Activated naive CD8-positive, alpha-beta T cell treated with anti-CD3 and anti-CD28 coated beads for 36 hours (primary cell): ENCODE measurements at places on chromosomes 5 and 9.

DNA sequence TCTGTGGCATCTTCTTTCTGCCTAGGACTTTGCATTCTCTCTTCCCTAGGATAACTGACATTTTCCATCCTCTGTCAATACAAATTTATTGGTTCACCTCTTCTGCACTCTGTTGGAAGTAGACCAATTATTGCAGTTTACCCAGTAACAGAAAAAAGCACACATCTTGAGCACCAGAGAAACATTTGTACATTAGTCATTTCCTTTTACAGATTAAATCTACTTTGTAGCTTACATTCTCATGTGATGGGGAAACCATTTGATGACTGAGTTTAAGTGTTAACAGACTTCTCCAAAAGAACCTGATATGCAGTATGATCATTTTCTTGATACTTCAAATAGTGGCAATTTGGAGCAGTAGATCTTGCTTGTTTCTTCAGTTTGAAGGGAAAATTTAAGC lies 1098.8 kb downstream of the DTWD2 start:
- no peak for DNase-seq

GRCh38 chr9:68601081-68601480 lies 60.4 kb upstream of the TMEM252 start:
- no peak for DNase-seq

DNA sequence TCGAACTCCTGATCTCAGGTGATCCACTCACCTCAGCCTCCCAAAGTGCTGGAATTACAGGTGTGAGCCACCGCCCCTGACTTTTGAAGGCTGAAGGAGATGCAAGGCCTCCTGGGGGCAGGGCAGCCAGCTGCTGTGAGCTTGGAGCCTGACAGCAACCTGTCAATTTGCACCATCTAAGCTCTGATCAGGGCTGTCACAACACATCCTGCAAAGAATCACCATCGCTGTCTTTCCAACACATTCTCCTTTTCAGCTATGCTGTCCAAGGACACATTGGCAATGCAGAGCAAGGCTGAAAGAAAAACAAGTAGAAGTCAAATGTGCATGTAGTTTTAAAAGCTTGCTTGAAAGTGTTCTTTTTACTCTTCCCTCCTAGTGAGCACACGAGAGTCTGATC lies 54.6 kb downstream of the GNA14 start:
- no peak for DNase-seq

DNA sequence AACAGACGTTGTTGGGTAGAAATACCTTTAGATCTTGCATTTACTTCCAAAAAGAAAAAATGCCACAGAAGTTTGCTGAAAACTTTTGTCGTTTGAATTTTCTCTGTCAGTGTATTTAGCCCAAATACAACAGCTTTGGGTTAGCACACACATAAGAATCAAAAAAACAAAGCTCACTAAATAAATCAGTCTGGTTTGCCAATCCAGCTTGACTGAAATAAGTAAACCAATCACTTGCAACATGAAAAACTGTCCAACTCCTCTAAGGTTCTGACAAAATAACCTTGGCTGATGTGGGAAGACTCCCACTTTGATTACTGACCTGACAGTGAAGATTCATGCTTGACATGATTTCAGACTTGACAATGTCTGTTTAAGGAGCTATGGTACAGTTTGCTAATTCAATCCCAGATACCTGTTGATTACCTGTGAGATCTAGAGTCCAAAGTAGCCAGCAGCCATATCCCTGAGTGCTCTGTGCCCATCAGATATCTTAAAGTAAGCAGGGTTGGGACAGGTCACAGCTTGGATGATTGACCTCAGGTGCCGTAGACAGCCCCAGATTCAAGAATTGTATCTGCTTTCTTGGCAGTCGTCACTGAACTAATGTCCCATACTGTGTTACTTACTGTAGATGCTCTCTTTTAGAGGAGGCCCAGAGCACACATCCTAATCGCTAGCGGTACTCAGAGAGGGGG lies 727 bp downstream of the IGIP start:
- no peak for DNase-seq

DNA sequence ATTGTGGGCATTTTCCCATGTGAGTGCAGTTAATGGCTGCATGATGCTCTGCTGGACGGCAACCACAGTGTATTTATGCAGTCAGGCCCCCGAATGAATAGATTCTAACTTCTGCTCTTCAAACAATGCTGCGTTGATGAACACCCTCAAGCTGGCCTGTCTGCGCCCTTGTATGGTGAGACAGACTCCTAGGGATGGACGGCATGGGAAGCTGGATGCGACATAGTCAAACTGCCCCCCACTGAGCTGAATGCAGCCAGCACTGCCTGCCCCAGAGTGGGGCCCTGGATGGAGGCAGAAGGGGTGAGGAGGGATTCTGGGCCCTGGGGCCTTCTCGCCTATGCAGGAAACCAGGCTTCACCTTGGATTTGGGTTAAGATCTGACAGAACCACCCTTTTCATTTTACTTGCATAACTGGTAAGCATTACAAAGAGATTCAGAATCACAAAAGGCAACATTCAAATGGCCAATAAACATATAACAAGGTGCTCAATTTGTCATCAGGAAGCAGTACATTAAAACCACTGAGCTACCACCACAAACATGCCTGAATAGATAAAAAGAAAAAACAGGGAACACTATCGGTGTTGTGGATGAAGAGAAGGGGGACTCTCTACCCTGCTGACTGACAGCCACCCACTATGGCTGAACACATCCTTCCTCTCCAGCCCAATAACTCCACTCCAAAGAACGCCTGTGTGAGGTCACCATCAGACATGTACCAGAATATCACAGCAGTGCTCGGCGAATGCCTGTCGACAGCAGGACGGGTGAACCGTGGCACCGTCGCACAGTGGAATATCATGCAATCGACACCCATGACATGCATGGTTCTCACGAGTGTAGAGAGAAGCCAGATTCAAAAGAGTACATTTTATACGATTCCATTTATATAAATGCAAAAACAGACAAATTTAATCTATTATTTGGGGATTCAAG lies 79.1 kb downstream of the RAPGEF1 start:
- DNase-seq = no peak

- no peak for DNase-seq
These were observed 227.3 kb downstream of the LURAP1L start for GRCh38 chr9:13001989-13002580.

- DNase-seq = no peak
These were observed 24.2 kb upstream of the MYORG start for GRCh38 chr9:34400686-34401602.

DNA sequence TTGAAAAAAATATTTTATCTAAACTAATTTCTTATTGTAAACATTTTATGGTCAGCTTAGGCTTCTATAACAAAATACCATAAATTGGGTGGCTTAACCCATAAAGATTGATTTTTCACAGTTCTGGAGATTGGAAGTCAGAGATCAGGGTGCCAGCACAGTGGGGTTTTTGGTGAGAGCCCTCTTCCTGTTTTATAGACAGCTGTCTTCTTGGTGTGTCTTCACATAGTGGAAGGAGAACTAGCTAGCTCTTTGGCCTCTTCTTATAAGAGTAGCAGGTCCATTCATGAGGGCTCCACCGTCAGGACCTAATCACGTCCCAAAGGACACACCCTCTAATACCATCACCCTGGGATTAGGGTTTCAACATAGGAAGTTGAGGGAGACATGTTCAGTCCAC lies 26.6 kb downstream of the OTULINL start:
- no peak for DNase-seq

DNA sequence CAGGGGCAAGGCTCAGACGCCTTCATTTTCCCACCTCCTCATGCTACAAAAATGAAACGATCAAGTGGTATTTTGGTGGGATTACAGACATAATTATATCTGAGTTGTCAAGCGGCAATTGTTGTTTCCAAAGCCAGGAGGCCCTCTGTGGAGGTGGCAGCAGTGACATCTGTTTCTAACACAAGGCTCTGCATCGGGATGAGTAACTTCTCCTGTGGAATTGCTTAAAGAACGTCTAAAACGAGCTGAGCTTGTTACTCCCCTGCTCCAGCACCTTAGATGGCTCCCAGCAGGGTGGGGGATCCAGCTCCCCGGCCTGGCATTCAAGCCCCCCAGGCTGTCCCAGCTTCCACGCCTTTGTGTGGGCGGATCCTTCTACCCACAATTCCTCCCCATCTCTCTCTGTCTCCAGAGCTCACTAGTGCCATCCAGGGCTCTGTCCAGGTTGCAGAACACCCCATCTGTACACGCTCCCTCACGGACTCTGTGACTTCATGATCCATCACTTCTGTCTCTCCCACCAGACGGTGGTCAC lies 36.8 kb downstream of the DAB2IP start:
- no peak for DNase-seq

DNA sequence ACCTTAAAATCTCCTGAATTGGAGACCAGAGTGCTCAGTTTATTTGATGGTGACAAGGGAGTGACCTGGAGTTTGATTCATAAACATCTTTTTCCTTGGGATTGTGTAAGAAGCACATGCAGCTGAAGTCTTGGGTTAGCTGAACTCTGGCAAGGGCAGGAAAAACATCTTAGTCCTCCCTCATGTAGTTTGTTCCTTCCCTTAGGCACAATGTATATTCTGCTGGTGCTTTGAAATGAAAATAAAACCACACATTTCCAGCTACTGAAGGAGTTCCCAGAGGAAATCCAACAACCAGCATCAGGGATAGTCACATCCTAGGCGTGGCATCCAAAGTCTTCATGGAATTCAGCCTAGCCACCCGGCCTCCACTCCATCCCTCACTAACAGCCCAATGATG lies 95.2 kb upstream of the PAPPA start:
- no peak for DNase-seq

DNA sequence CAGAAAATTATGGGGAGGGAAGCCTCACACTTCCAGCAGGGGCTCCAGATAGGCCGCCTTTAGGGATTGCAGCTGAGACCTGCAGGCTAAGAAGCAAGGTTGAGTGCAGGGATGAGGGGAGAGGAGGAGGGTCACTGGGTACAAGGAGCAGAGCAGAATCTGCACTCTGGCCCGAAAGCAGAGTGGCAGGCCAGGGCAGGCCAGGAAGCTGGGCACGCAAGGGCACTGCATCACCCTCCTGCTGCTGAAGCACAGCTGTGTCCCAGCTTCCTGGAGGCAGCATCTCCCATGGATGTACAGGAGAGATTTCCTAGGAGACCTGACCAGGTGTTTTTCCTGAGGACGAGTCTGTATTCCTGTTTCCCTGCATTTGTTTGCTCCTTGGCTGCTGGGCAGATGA lies 92.1 kb downstream of the SYK start:
- no peak for DNase-seq

- no peak for DNase-seq
These were observed 5.2 kb downstream of the DOCK8 start for GRCh38 chr9:219670-220365.

DNA sequence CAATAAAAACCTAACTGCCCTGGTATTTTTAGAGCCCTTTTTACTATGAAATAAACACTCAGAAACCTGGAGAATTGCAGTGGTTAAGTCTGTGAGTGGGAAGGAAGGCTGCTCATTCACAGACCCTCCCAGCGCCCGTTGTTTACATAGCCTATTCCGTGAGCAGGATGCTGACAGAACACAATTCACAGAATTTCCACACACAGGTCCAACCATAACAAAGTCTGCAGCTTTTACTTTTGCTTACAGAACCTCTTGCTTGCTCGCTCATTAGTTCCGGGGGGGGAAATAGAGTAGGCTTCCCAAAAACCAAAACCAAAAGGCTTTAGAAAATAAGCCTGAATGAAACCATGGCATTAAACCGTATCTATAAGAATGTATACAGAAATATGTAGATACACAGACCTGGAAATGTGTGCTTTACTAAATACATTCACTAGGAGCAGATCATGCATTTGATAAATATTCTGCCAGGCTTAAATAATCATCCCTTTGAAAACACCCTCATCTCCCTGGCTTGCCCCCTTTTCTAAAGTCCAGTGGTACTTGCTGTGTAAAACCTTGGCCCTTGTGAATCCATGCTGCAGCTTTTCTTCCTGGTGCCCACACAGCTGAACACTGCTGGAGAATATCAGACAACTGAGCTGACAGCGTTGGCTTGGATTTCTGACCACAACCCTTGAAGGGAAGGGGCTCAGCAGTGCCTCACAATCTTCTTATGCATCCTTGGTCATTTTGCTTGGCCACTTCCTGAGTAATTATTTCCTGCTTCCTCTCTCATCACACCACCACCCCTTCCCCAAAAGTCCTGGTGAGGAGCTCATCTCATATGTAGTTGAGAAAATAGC lies 128.0 kb downstream of the FANCC start:
- peak; percentile 22 for DNase-seq
